ENCODE measurements at places on chromosomes 7 and 10. TPM values are rescaled to one million over a fixed set of nuclear protein-coding genes. Genes with fewer than 3 reads are reported as not detected.
A peak's percentile ranks its signal among the peaks of the same experiment; 100 is the strongest.

- no peak for DNase-seq
Measured at GRCh38 chr10:123086281-123086680, 49.5 kb upstream of the HMX3 start.

GRCh38 chr7:133693281-133693680 lies 433.9 kb upstream of the LRGUK start:
- no peak for DNase-seq

The PKD1L1 gene
- 0.45 TPM for total RNA-seq

GRCh38 chr7:143454091-143454680 lies 10.9 kb downstream of the TAS2R60 start:
- DNase-seq, result no peak

DNA sequence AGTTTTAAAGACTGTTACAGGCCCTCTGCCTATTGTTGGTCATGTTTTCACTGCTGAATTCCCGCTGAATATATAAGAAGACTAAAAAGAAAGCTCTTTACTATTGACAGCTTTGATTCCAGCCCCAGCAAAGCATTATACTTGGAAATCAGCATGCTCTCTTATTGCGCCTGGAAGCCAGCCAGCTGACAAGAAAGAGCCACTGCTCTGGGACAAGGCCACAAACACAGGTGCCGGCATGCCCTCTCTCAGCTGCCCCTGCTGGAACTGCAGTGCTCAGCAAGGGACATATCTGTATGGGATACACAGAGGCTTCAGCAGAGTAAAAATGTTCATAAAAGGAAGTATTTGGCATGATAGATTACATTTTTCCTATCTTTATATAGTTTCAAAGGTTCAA lies 523.9 kb downstream of the ADRA2A start:
- peak; percentile 57 for DNase-seq

DNA sequence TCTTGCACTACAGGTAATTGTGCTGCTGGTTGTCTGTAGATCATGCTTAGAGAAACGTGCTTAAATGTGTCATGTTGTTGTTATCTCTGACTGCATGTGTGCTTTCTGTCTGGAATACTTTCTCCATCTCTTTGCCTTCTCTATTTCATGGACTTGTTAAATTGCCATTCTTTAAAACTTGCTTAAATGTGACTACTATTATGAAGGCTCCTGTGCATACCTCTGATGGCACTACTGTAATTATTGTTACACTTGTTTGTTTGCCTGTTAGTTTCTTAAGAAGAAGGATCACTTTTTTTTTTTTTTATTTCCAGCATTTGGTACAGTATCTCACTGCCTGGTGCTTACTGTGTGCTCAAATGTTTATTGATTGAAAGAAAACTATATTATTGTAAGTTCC lies 41.6 kb downstream of the KMT2E start:
- no peak for DNase-seq

The CPEB3 gene
- 12.7 TPM for total RNA-seq

DNA sequence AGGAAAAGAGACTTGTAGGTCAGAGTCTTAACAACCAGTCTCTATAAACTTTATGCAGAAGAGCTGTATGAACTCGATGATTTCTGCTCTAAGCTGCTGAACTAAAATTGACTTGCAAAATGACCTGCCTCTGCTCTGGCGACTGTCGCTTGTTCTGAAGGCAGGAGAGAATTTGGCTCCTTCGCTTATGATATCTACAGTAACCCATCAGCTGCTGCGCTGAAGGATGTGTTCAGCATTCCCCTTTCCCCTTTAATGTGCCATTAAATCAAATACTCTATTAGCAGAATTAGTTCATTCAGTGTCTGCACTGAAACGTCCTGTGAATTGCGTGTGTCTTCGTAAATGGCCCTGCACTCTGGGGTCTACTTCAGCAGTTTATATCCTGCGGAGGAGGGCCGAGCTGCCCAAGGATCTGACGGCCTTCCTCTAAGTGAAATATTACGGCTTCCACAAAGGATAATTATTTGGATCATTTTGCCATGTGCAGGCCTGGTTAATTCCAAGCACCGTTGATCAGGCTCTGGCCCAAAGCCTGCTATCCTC lies 254.9 kb downstream of the SNX10 start:
- DNase-seq, result no peak

DNA sequence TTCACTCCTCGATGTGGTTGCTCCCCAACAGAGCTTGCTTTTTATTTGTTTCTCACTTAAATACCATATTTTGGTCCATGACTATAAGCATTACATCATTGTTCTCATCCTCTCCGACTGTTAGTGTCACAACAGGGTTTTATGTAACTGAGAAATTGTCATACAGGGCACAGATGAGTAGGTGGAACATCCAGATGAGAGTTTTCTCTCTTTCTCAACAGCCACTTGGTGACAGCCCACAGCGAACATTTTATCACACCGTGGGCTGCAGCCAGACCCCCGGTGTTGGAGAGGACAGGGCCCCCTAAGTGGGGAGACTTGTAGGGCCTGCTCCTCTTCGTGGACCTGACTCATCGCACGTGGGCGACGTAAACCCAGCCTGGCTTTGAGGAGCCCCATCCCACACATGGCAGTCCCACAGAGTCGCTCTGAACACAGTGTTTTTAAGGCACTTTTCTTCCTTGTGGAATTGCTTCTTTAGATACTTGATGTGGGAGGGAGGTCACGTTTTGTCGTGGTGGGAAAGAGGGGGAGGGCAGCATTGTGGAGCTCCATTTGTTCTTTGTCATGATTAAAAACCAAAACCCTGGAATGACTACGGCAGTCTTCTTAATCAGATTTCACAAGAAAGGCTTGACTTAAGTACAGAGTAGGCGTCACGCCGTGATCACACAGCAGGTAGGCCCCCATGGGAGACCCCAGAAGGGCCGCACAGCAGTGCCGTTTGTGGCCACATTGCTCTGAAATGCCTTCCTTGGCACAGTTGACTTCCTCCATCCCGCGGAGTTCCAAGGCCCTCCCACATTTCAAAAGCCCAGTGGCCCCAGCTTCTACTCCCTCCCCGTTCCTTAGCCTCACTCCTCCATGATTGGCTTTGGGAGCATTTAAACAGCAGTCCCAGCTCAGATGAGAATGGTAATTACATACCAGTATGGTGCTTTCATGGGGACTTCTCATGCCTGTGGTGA lies 220.6 kb downstream of the CCDC3 start:
- no peak for DNase-seq

The ABCB1 gene
- total RNA-seq, result 33.4 TPM

The NKX1-2 gene
- 0.05 TPM for total RNA-seq

DNA sequence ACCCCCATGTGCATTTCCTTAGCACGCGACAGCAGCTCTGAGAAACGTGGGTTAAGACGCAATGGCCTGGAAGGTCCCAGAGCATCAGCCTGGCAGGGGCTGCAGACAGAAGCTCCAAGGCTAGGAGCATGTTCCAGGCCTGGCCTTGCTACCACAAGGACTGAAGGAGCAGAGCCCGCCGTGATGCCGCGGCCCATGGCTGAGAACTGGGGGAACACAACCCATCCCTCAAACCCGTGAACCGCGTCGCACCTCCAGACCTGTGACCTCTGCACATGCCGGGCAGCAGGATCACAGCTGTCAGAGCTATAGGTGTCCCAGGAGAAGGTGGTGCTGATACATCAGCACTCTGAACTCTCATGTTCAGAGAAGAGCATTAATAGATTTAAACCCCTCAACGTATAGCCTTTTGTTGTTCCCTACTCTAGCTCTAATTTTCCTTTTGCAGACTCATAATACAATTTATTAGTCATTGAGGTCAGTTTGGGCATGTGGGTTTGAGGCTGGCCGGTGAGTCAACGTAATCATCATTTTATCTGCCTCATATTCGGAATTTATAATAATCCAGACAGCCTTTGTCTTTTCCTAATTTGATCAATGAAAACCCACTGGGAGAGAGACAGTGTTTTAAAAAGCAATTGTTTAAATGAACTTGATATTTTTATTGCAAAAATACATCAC lies 222.5 kb upstream of the TCERG1L start:
- DNase-seq, result no peak

DNA sequence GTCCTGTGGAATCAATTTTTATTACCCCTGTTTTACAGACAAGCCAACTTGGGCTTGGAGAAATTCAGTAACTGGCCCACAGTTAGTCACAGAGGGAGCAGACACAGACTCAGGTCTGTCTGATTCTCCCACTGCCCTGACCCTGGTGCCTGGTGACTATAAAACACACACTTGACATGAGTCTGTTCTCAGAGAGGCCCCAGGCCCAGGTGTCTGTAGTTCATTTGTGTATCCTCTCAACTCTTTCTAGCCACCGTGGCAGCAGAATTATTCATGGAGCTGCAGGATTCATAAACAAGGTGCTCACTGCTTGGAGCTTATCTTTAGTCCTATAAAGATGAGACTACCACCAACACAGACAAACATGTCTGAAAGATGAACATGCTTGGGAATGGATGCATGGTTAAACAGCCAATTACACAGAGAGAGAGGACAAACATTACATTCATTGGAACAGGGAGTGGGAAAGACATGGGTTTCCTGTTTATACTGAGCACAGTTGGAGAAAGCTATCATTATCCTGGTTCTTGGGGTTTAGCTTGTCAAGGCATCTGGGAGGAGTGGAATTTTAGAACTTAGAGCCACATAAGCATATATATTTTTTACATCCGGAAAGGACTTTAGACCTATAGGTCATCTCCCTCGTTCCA lies 79.1 kb upstream of the PDCD4 start:
- DNase-seq, result no peak

DNA sequence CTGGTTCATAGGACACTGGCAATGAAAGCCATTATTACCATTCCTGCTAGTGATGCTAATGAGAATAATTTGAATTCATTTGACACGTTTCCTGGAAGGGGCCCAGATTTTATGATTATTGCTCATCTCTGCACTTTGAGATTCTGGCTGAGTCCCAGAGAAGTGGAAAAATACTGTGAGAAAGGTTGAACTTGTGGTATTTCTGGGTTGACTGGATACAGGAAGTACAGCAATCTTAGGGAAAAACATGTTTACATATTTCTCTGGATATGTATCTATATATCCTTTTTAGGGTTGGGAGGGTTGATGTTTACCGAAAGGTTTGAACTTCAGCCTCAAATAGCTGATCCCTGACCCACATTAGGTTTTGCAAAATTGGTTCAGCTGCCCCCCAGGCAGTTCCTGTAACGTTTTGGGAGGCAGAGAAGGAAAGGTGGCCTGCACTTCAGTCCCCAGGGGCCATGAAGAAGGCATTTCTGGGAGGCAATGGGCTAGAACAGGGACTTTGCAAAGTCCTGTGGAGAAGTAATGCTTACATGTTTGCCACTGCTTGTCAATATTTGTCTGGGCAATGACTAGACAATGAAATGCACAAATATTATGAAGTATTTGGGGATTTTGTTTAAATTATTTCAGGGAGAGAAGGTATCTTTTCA lies 253.7 kb upstream of the PITRM1 start:
- no peak for DNase-seq

DNA sequence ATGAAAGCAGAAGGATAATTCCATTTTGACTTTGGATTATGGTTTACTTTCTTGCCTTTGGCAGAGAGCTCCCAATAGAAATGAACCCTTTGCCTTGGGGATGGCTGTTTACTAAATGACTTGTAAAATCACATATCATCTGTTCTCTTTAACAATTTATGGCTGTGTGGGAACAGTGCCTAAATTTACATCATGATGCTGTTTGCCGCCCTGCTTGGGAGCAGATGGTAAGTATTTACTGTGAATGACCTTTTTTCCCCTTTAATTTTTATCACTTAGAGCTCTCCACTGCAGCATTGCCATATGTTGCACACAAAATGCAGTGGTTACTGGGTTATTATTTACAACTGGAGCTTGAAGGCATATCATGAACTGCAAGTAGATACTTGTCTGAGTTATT lies 13.4 kb downstream of the HEPACAM2 start:
- no peak for DNase-seq

DNA sequence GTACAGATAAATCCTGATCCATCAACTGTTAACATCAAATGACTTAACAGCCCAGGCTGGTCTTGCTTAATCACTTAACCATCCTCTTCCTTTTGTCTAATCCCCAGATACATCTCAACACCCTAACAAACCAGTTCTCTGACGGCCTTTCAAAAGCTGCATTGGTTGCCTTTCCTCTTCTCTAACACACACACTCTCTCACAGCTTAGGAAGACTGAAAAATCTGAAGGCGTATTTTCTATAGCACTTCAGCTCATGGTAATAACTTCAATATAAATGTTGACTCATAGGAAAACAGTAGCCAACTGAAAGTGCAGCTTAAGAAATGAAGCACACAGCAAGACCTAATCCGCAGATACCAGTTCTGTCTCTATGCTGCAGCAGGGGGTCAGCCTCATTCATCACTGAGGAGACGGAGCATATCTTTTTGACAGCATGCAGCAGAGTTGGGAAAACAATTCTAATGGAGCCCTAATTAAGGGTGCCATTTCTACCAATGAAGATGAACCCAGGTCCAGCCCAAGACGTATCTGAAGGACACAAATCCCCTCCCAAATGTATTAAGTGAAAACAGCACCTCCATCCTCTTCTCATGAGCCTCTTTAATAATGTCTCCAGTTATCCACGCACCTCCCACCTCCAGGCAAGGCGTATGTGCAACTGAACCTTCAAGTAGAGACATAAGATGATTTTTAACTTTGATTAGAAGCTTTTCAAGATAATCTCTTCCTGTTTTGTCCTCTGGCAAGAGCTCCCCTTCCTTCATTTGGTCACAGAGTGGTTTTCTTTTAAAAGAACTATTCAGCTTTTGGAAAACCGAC lies 211.7 kb upstream of the NFE2L3 start:
- no peak for DNase-seq

- DNase-seq, result no peak
Measured at GRCh38 chr10:73796766-73797165, 11.4 kb downstream of the ZSWIM8 start.

- DNase-seq, result no peak
Measured at GRCh38 chr10:71316056-71316785, 2.8 kb upstream of the SLC29A3 start.

DNA sequence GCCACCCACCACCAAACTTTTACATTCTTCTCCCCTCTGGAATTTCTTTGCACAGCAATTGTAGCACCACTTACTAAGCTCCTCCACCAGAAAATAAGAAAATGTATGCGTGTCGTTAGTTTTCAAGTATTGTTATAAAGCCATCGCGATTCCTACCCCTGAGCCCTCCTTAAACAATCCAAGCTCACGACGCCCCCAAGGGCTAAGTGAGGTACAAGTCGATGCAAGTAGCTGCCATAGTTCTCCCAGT lies 1.3 kb downstream of the FRAT2 start:
- DNase-seq, result no peak

DNA sequence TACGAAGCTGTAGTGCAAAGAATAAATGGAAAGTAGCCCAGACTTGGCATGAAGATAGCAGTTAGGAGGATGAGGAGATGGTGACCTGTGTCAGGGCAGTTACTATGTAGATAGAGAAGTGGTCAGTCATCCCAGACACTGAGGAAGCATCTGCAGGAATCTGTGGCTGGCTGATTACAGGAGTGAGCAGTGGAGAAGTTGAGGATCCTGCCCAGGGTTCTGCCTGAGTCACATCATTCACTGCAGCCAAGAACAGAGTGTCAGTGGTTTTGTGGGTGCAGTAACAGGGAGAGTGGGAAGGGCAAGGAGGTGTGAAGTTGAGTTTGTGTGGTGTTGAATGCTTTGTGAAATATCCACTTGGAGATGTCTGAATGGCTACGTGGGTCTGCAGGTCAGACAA lies 676.4 kb upstream of the NRP1 start:
- no peak for DNase-seq
